GM23248 (cell line): ENCODE measurements at places on chromosomes 3 and 15. TPM values are rescaled to one million over a fixed set of nuclear protein-coding genes. Genes with fewer than 3 reads are reported as not detected.
A peak's percentile ranks its signal among the peaks of the same experiment; 100 is the strongest.

Gene BMF
- polyA plus RNA-seq: 0.40 and 0.41 TPM in 2 replicates

- DNase-seq: no peak
Measured at GRCh38 chr3:127462111-127462655, 128.3 kb downstream of the TPRA1 start.

- no peak for DNase-seq
Measured at GRCh38 chr15:38695249-38696108, 130.9 kb upstream of the RASGRP1 start.

GRCh38 chr3:47359323-47359722, 21.5 kb upstream of the PTPN23 start:
- no peak for DNase-seq

Gene PEX5L
- 0.03 TPM in 1 of 2 replicates, not detected in the other for polyA plus RNA-seq

Gene SLC12A1
- polyA plus RNA-seq: not detected in 2 replicates

GRCh38 chr3:178343433-178344038, 192.7 kb upstream of the KCNMB2 start:
- DNase-seq: no peak

DNA sequence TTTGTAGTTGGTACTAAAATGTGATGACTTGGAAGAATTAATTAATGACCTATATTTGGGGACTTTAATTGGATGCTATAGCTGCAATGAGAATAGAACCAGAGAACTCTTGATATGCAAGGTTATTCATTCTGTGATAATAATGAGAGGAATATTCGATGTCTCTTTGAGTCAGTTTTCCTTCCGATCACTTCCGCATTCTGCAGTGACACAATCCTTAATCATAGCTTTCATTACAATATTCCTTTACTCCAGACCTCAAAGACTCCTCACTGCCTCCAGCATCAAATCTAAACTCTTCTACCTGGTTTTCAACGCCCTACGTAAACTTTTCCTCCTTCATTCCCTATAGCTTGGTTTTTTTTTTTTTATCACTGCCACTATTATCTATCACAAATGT, 21.6 kb downstream of the B3GNT5 start:
- DNase-seq: peak; percentile 49

DNA sequence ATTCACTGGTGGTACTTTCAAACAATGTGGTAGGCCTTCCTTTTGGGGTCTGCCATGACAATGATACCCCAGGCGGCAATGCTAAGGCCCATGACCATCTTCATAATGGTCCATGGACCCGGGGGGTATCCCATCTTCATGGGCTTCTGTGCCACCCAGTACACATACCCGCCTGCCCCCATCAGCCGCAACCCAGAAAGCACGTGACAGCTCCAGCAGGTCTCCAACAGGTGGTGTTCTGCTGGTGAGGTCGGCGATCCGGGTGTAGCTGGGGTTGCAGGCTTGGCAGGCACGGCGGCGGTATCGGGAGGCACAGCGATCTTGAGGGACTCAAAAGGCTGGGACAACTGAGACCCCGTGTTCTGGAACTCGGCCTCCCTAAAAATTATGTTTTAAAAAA, 214.5 kb downstream of the SNRPN start:
- no peak for DNase-seq

Gene HRG
- polyA plus RNA-seq: not detected in 2 replicates

- no peak for DNase-seq
Measured at GRCh38 chr3:171163101-171164066, 136.9 kb upstream of the SLC2A2 start.

Gene TMEM207
- polyA plus RNA-seq: not detected in 2 replicates

DNA sequence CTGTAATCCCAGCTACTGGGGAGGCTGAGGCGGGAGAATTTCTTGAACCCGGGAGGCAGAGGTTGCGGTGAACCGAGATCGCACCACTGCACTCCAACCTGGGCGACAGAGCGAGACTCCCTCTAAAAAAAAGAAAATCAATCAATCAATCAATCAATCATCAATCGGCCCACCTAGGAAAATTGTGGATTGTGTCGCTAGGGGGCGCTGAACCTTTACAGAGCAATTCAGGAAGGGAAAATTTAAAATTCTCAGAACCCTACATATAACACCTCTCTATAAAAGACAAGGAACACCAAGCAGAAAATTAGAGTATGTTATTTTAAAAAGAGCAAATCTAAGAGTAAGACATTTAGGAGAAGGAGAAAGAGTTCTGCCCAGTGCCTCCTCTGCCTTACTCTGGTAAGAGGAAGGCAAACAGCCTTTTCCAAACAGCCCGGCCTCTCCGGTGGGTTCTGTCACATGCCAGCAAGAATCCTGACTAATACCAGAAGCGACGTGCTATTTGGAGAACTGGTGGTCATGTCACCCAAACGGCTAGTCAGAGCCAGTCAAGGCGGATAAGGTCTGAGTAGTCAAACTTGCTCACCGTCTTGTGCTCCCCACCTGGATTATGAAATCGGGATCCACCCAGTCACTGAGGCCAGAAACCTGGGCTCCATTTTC, 22.3 kb upstream of the SMCO1 start:
- DNase-seq: peak; percentile 55

DNA sequence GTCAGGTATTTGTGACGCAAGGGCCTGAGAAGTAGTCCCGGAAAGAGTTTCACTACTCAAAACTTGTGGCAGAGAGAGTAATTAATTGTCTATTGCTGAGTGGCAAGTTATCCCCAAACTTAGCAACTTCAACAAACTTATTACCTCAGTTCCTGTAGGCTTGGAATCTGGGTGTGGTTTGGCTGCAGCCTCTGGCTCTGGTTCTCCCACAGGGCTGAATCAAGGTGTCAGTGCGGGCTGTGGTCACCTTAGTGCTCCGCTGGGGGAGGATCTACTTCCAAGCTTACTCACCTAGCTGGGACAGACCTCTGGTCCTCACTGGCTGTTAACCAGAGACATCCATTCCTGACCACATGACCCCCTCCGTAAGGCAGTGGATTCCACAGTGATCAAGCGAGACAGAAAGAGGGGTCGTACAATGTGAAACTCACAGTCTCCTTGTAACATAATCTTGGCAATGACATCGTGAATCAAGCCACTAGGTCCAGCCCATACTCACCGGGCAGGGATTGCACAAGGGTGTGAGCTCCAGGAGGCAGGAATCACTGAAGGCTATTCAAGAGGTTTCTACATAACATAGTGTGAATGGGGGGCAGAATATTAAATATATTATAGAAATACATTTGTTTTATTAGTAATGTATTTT, 138.3 kb downstream of the RYR3 start:
- no peak for DNase-seq

DNA sequence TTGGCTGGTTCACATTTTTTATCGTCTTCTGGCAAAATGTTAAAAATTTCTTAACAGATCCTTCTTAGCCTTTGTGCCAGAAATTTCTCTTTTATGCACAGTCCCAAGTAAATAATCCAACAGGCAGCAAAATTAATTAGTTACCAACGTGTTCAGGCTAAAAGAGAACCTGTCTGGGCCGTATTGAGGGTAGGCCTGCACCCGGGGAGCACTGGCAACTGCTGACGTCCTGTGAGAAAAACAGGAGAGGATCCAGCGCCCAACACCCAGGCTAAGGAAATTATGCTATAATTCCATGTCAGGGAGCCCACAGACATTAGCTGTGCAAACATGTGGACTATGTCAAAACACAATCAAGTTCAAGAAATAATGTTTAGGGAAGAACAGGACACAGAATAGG, 30.7 kb upstream of the CSTA start:
- DNase-seq: no peak

GRCh38 chr3:177196456-177197040, 734 bp downstream of the TBL1XR1 start:
- DNase-seq: peak; percentile 63

- peak; percentile 45 for DNase-seq
Measured at GRCh38 chr3:150922611-150923010, 17.4 kb upstream of the MINDY4B start.

Gene FOXL2NB
- polyA plus RNA-seq: 1.2 and 1.5 TPM in 2 replicates

DNA sequence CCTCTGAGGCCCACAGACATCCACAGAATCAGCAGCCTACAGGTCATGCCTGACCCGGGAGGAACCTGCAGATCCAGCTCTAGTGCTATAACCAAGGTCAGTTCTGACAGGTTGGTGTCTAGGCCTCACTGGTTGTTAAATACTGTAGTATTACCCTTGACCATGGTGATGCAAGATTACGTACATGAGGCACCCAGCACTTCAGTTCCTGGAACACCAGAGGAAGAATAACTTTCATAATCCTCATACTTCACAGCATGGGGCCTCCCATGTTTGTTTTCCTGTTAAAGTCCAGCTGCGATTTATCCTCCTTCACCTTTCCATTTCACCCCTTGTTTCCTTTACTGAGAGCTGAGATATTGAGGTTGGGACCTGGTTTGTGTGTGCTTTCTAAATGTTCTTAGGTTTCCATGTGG, 34.4 kb upstream of the GLCE start:
- DNase-seq: peak; percentile 27

Gene TRAT1
- not detected in 2 replicates for polyA plus RNA-seq

Gene FAM107A
- 0.09 and 0.13 TPM in 2 replicates for polyA plus RNA-seq

Gene PLS1
- 0.35 and 0.58 TPM in 2 replicates for polyA plus RNA-seq

DNA sequence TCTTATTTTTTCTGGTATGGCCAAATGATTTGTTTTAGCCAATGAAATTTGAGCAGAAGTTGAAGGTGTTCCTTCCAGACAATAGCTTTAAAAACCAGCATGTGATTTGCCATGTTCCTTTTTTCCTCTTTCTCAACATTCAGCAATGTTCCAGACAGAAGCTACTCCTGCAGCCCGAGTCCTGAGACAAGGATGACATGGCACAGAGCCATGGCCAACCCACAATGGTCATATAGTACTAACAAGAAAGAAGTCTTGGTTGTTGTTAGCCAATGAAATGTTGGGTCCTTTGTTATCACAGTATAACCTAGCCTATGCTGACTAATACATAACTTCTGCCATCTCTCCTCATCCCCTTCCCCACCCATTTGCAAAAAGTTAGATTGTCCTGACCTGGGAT, 211.1 kb upstream of the STT3B start:
- no peak for DNase-seq

- DNase-seq: no peak
Measured at GRCh38 chr3:180684807-180685206, 5.5 kb upstream of the CCDC39 start.

Gene ABCC5
- 16.1 and 17.1 TPM in 2 replicates for polyA plus RNA-seq

- DNase-seq: peak; percentile 31
Measured at GRCh38 chr15:79858469-79858868, 38.3 kb downstream of the MTHFS start.

- DNase-seq: peak; percentile 97
Measured at GRCh38 chr15:78988361-78988911, 43.6 kb upstream of the CTSH start.

DNA sequence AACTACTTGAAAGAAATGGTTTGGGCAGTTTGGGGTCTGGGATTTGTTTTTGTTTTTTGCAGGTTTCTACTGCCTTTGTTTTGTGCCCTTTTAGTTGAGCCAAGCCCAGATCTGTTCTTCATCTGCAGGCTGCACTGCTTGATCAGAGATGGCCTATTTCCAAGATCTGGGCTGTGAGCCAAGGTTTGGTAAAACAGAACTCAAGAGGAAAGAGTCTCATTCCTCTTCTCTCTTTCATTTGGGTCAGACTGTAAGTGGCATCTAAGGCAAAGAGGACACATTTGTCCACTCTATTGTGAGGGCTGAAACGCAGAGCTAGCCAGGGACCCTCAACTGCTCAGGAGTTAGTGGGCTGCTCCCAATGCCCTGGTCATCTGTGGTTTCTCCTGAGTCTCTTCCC, 104.4 kb upstream of the UBE3A start:
- peak; percentile 77 for DNase-seq

Gene KCNMB2
- polyA plus RNA-seq: not detected in 2 replicates

Gene MOBP
- not detected in 2 replicates for polyA plus RNA-seq

Gene GOLGA8J
- polyA plus RNA-seq: not detected in 2 replicates

- DNase-seq: no peak
Measured at GRCh38 chr3:33122991-33123390, 9.2 kb downstream of the CRTAP start.

DNA sequence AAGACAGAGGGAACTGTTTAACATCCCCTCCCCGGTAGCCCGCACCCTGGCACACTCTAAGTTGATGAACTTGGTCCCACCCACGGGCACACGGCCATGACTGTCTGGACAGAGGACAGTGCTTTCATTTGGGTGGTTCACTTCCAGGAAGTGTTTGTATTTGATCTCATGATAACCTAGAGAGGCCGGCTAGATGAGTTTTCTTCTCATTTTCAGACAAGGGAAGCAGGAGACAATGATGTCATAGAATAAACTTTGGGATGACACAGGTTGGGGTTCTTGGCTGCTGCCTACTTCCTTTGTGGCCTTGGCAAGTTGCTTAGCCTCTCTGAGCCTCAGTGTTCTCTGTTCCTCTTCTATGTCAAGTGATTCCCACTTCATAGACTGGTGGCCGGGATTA, 16.1 kb upstream of the LYSMD4 start:
- DNase-seq: peak; percentile 30

Gene SPRED1
- polyA plus RNA-seq: 10.2 and 11.6 TPM in 2 replicates

Gene PIERCE2
- 6.6 and 7.3 TPM in 2 replicates for polyA plus RNA-seq

GRCh38 chr15:60313906-60314305, 83.9 kb downstream of the ANXA2 start:
- no peak for DNase-seq

Gene TMEM212
- not detected in 2 replicates for polyA plus RNA-seq

DNA sequence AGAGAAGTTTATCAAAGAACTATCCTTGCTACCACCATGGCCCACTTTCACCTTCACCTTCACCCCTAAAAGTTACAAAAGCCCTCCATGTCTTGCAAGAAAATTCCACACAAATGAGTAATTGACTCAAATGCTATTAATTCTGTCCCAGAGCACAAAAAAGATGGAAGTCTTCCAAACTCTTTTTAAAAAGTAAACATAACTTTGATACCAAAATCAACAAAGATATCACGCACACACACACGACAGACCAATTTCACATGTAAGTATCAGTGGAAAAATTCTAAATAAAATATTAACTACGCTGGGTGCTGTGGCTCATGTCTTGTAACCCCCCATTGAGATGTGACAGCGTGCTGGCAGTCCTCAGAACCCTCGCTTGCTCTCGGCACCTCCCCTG, 1.1 kb upstream of the MCCC1 start:
- no peak for DNase-seq

DNA sequence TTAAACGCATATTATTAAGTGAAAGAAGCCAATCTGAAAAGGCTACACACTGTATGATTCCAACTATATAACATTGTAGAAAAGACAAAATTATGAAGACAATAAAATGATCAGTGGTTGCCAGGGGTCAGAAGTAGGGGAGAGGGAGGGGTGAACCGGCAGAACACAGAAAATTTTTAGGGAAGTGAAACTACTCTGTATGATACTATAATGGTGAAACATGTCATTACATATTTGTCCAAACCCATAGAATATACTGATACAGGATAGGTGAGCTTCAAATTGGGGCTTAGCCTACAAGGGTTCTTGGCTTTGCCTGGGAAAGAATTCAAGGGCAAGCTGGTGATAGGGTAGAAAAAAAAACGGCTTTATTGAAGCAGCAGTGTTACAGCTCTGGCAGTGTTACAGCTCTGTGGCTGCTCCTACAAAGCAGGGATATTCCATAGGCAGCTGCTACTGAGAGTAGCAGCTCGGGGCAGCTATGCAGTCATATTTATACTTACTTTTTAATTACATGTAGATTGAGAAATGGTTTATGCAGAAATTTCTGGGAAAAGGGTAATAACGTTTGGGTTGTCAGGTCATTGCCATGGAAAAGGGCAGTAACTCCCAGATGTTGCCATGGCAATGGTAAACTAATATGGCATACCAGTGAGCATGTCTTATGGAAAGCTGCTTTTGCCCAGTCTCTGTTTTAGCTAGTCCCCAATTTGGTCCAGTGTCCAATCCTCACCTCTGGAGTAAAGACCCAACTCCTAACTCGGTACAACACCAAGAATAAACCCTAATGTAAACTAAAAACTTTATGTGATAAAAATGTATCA, 125.1 kb upstream of the SLC25A36 start:
- DNase-seq: no peak
